Parietal lobe (tissue), 2 donors: ENCODE measurements at places on chromosomes 11 and 22. TPM values are rescaled to one million over a fixed set of nuclear protein-coding genes. Genes with fewer than 3 reads are reported as not detected.

The VSIG2 gene
- total RNA-seq = not detected

The TOMT gene
- not detected for total RNA-seq

The CFAP300 gene
- total RNA-seq = 2.5 TPM

The CD44 gene
- total RNA-seq = 8.1 TPM

The OR51E1 gene
- total RNA-seq = not detected

The LRRC75B gene
- total RNA-seq = 12.5 TPM

The CHADL gene
- 3.4 TPM for total RNA-seq

The OR56A1 gene
- 0.31 TPM for total RNA-seq

The MMP3 gene
- not detected for total RNA-seq

The SLC22A12 gene
- total RNA-seq = not detected

The SIK3 gene
- 57.3 TPM for total RNA-seq

The CBX7 gene
- 12.5 TPM for total RNA-seq

The GGTLC3 gene
- total RNA-seq = not detected

The SYNGR1 gene
- total RNA-seq = 68.9 TPM

The GRAP2 gene
- total RNA-seq = 3.4 TPM

The OR8G1 gene
- total RNA-seq = not detected

The SLC43A1 gene
- total RNA-seq = 2.2 TPM

The SAA4 gene
- total RNA-seq = not detected

The C22orf23 gene
- 0.63 TPM for total RNA-seq

The SHANK3 gene
- 9.7 TPM for total RNA-seq

The ACCS gene
- 32.2 TPM for total RNA-seq

The PPFIBP2 gene
- total RNA-seq = 15.0 TPM

The OR8D1 gene
- total RNA-seq = not detected

The OR52N1 gene
- total RNA-seq = 0.94 TPM

The SELENOM gene
- 10.6 TPM for total RNA-seq
